ENCODE measurements at places on chromosomes 2 and 18.
A peak's percentile ranks its signal among the peaks of the same experiment; 100 is the strongest.

- no peak for DNase-seq
Measured at GRCh38 chr18:34018336-34018735, 206.4 kb downstream of the NOL4 start.

DNA sequence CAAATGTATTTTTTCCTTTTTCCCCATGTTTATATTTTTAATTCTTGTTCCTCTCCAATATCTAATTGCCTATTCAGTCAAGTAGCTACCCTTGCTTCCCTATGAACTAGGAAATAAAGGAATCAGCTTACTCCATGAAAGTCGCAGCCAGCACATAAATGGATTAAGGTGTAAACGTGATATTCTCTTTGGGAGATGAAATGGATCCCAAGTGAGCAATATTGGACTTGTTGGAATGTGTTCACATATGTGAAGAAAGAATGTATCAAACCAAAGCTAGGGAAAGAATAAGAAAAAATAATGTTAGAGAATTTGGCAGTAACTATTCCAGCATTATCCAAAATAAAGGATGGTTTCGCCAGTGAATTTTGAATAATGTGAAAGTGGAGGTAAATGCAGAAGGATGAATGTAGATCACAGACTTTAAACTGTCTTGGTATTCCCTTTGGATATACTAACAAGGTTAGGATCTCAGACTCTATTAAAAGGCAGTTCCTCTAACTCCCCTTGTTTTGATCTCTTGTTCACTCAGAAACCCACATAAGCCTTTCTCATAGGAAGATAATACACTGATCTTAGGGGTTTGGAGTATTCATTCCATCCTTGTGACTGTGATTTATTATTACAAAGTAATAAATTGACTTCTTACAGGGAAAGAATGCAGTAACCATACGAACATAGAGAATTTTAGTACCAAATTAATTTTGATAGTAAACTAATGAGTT is 208.1 kb downstream of the BABAM2 start:
- no peak for DNase-seq

DNA sequence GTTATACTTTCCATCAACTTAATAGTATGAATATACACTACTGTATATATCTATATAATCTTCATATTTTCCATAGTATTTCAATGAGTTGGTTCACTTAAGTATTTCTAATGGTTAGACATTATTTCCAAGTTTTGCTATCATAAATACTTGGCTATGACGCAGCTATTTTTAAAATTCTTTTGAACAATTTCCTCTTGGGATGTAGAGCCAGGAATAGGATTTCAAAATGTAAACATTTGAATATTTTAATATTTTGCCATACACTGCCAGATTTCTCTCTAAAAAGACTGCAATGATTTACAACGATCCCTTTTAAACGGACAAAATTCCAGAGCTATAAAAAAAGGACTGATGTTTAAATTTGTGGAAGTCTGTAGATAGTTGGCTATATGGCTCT is 95.6 kb downstream of the NUP35 start:
- no peak for DNase-seq

DNA sequence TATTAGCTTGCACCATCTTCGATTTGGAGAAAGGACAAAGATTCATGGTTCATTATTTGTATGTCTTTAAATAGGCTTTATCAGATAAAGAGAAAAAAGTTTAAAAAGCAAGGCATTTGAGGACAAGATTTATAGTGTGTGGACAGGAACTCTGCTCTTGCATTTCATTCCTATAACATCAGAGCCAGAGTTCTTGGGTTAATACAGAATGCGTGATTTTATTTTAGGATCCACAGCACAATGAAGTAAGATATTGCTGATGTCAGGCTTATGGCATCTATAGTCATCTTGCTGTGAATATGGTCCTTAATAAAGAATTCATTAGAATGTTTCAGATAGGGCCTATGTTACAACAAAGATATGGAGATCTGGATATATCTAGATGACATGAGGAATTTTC is 19.7 kb downstream of the RASGRP3 start:
- no peak for DNase-seq

DNA sequence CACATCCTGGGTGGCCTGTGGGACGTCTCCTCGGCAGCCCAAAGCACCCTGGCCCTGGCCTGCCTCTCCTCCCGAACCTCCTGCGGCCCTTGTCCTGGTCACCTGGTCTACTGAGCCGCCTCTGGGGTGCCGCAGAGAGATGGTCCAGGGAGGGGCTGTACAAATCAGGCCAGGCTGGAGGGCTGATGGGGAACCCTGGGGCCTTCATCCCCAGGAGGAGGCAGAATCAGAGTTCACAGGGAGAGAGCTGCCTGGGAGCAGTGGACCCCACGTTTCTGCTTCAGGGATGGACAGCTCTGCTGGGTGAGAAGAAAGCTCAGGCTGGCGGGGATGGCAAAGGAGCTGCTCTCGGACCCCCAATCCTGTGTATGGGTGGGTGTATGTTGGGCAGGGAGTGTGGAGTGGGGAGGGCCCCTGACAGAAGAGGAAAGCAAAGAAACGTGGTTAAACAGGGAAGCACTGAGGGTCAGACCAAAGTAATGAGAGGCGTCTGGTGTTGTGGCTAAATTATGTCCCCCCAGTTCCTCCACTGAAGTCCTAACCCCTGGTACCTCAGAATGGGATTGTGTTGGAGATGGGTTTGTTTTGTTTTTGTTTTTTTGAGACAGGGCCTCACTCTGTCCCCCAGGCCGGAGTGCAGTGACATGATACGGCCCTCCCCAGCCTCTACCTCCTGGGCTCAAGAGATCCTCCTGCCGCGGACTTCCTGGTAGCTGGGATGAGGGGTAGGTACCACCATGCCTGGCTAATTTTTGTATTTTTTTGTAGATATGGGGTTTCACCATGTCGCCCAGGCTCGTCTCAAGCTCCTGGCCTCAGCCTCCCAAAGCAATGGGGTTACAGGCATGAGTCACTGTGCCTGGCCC is 73.4 kb upstream of the SMAD7 start:
- DNase-seq, result no peak

DNA sequence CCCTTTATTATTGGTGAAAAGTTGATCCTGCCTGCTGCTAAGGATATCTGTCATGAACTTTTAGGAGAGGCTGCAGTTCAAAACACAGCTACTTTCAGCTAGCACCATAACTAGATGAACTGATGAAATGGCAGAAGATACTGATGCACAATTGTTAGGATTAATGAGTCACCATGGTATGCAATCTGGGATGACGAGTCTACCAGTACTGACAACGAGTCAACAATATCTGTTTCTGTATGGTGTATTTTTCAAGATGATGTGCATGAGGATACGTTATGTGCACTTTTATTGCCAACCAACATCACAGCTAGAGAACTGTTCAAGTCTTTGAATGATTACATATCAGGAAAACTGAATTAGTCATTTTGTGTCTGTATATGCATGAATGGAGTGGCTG is 68.7 kb downstream of the NETO1 start:
- no peak for DNase-seq

DNA sequence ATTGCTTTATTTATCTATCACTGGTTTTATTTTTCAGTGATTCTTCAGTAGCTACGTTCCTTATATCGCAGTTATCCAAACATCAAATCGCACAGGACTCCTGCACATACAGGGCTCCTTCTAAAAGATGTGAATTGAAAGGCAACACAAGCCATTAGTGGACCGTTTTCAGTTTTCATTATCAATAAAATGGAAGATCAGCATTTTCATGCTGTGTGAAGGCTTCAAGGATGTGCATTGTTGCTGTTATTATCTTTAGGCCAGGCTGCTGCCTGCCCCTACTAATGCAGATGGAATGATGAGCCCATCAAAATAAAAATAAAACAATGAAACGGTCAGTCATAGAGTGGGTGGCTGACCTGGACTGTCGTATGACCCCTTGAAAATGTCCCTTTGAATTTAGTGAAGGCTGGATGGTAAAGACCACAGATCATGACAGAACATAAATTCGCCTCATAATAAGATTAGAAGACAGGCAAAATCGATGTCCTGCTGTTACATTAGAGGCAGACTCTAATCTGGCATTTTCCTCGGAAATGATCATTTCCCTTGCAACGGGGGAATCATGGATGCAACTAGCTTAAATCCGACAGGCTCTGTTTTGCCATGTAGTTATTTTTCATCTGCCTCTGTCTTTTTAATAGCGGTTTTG is 32.9 kb downstream of the ITGB6 start:
- no peak for DNase-seq

DNA sequence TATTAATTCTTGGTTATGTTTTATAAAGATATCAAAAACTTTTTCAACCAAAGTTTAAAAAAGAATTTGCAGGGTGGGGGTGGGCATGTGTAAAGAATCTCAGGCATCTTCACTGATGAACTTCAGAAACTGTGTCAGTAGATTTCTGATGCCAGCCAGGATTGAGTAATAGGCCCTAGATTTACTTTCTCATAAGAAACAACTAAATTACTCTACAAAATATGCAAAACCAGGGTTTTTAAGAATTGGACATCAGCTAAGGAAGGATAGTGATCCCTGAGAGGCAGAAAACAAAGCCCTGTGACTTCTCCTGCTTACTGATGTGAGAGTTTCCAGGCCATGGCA is 11.9 kb upstream of the IL1R1 start:
- DNase-seq, result no peak

DNA sequence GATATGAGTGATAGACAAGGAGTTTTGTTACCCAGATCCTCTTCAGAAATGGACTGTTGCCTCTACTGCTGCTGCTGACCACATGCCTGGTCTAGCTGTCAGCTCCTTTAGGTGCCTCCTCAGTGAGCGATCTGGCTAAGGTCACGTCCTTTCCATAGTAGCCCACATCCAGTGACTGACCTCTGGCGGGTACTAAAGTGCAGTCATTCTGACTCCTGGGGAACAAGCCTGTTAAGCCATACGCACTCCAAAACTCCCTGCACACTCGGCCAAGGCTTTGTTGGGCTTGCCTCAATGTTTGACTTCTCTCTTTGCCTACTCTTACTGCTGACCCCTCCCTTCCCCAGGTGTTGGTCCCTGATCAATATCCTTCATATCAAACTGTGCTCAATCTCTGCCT is 685.2 kb downstream of the IRS1 start:
- no peak for DNase-seq

DNA sequence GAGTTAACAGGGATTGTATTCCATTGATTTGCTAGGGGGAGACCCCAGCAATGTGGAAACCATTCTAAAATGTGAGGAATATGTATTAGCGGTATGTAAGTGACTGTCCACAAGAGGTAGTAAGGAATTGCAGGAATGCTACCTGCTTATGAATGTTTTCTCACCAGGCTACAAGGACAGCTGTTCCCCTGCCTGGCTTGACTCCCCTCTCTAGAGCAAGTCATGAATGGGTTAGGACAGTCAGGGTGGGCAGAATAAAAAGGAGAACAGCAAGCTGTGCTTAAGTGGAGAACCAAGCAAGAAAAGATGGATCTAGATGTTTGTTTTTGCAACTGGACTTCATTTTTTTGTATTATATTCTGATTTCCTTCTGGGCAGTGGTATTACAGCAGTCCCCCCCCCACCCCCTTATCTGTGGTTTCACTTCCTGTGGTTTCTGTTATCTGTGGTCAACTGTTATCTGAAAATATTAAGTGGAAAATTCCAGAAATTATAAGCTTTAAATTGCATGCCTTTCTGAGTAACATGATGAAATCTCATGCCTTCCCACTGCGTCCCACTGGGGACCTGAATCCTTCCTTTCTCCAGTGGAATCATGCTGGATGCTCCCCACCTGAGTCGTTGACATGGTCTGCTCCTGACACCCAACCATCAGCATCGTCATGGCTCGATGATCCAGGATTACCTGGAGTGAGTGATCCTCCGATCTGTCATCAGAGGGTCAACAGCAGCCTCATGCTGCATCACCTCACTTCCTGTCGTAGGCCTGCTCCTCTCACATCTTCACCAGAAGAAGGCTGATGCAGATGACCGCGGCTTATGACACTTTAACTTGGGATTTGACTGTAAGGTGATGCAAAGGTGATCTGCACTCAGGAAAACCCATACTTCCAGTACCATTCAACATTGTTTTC is 52.2 kb downstream of the VAPA start:
- DNase-seq, result no peak

DNA sequence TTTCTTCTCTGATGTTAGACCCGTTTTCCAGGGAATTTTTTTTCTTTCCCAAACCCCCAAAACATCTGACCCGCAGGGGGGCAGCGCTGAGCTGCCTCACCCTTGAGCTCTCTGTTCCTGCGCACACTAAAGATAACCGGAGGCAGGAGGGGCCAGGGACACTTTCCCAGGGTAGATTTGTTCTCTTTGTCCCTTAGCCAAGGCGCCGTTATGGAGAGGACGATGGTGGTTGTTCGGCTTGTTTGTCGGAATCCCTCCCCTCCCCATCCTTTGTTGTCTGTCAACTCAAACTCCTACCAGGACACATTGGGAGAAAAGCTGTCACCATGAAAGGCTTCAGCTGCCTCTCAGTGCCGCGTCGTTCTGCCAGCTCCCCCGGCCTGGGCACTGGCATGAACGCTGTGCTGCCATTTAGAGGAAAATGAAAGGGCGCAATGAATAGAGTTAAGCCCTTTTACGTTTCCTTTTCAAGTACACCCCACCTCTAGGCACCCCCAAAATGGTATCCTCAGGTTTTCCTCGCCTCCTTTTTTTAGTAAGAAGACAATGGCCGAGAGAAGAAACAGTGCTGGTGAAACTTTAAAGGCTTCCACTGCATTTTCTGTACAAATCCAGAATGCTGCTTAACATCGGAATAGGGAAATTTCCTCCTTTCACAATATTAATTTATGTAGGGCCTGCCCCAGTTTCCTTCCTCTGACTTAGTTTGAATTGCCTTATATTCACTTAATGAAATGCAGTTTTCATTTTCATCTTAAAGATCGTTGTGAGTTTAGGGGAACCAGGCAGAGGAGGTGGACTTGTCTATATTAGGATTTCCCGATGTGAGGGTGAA is 62.1 kb downstream of the RND3 start:
- DNase-seq, result peak; percentile 20

- no peak for DNase-seq
Measured at GRCh38 chr18:35817604-35818352, 154.7 kb upstream of the RMP24 start.

GRCh38 chr2:173118395-173118794 is 42.7 kb downstream of the MAP3K20 start:
- no peak for DNase-seq

GRCh38 chr2:136342138-136342537 is 224.2 kb upstream of the CXCR4 start:
- no peak for DNase-seq

DNA sequence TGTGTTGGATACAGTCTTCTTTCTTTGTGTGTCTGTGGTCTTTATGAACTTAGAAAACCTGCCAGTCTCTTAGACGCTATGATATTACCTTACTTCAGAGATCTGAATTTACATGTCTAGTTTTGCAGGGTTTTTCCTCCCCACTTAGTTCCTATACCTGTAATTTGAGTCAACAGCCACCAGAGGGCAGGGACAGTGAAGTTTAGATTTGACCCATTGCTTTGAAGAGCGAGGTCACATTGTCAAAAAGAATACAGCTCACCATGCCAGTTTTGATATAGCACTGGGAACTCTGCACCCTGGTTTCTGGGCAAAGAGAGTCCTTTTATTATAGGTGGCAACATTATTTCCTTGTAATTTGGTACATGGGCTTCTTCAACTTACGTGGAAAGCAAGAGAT is 102.3 kb downstream of the MAPK4 start:
- no peak for DNase-seq
